Activated CD4-positive, alpha-beta T cell treated with anti-CD3 and anti-CD28 coated beads for 36 hours (primary cell): ENCODE measurements at places on chromosomes 13 and 19.

GRCh38 chr13:49348751-49349150, 95.1 kb downstream of the CAB39L start:
- no peak for DNase-seq

GRCh38 chr13:95585867-95586266, 33.3 kb downstream of the CLDN10 start:
- no peak for DNase-seq

DNA sequence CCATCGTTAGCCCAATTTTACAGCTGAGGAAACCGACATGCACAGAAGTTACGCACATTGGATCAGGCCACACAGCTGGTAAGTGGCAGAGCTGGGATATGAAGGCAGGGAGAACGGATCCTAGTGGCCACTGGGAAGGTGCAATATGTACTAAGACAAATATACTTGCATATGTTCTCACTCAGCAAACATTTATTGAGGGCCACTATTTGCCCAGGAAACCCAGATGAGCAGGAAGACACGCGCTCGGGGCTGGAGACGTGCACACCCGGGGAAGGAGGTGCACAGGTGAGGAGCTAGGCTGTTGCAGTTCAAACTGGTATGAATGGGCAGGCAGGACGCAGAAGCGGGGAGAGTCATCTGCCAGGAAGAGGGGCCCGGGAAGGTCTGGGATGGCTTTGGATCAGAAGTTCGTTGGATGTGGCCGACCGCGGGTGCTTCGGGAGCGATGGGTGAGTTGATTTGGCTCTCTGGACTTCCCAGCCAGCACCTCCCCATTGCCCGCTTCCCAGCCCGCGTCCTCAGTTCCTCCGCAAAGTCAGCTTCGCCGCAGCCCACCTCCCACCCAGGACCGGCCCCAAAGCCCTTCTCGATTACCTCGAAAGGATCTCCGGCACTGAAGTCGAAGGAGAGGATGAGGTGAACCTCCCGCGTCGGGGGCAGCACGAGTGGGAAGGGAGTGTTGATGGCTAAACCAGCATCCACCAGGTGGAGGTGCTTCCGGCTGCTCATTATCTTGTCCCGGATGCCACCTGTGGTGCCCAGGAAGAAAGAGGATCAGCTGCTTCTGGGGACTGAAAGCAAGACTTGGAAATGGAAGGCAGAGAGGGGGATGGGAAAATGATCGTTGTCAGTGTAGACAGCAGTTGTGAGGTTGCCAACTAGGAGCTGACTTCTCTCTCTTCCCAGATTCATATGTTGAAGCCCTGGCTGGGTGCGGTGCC, 17.8 kb upstream of the CABP5 start:
- DNase-seq: no peak

DNA sequence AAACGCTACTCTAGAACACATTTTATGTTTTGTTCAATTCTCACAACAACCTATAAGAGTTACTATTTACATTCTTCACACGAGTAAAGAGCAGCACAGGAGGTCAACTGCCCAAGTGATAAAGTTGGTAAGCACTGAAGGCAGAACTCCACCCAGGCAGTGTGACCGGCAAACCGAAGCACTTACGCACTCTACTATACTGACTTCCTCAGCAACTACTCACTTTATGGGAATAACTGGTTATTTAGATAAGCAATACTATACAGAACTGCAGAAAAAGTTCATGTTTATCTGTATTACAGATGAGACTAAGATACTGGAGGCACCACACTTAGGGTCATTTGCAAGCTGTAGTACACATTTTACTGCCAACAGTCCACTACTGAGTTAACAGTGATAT, 28.8 kb downstream of the FOXO1 start:
- no peak for DNase-seq

DNA sequence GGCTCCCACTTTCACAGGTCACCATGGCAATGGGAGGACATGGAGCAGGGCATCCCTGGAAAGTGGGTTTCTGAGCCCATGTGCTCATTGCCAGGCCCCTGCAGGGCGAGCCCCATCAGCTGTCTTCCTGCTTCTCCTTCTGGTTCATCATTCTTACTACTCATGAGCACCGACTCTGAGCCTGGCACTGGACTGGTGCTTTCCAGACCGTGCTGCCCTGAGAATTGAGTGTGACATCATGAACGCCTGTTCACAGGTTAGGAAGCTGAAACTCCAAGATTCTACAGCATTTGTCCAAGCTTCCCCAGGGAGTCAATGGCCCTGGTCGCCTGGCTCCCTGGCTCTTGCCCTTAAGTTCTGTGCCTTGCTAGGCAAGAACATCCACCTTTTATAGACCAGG, 210.4 kb upstream of the ZNF536 start:
- no peak for DNase-seq

- no peak for DNase-seq
Observed at GRCh38 chr13:48507021-48507420, 25.9 kb downstream of the RCBTB2 start.

DNA sequence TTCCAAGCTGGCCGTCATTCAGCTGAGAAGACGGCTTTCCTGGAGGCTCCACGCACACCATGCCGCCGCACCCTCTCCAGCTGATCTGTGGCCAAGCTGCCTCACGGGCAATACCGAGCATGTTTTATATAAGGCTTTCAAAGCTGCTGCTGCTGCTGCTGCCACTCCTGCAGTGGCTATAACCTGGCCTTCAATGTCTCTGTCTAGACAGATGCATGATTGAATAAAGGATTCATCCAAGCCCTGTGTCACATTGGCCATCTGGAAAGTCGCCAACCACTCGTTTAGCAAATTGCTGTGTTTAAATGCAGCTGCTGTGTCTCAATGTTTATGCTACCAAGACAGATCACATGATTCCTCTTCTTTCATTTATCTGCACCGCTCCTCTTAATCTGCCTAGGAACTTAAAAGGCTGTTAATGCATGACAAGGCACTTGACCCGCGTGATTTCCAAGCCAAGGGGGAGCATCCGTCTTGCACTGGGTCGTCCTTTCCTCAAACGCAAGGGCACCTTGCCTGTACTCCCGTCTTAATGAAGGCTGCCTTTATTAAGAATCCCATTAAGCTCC, 114.3 kb downstream of the TEX26 start:
- no peak for DNase-seq

DNA sequence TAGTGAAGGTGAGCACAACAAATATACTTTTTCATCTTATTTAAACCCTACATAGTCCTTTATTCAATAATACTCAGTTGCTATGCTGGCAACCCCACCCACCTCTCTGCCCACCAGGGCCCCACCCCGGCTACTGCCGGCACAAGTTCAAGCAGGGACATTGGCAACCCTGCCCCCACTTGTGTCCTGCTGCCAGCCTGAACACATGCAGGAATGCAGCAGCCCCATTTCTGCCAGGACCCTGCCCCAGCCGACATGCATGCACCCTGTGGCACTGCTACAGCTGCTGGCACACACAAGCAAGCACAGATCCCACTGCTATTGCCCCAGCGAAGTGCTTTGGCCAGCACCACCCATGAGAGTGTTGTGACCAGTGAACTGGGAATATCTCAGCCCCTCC, 289.8 kb downstream of the COG6 start:
- no peak for DNase-seq
